ENCODE measurements at places on chromosomes 12 and 14.

- peak; percentile 27 for DNase-seq
Observed at GRCh38 chr12:14776236-14776961, 26.9 kb downstream of the WBP11 start.

DNA sequence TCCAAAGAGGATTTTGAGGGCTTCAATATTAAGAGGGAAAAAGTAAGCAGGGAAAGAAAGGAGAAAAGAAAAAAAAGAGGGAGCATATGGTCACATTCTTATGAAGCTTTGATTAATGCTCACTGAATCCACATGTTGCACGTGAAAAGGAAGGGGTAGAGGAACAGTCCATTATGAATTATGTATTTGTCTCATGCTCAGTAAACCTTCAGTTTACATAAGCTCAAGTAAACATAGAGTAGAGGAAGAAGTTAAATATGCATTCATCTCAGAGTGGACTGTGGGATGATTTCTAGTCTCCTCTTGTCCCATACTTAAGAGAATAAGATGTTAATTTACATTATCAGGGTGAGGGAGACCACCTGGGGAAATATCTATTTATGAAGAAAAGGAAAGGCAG, 334.5 kb downstream of the IPO8 start:
- no peak for DNase-seq

- no peak for DNase-seq
Observed at GRCh38 chr14:18688346-18688745, 87.4 kb downstream of the OR11H12 start.

- no peak for DNase-seq
Observed at GRCh38 chr12:64884164-64884542, 59.7 kb downstream of the TBC1D30 start.

- DNase-seq = peak; percentile 28
Observed at GRCh38 chr14:33282331-33283230, 343.9 kb downstream of the NPAS3 start.

Measured in fibroblast of skin of back (primary cell).